ENCODE measurements at places on chromosomes 7 and 10.

DNA sequence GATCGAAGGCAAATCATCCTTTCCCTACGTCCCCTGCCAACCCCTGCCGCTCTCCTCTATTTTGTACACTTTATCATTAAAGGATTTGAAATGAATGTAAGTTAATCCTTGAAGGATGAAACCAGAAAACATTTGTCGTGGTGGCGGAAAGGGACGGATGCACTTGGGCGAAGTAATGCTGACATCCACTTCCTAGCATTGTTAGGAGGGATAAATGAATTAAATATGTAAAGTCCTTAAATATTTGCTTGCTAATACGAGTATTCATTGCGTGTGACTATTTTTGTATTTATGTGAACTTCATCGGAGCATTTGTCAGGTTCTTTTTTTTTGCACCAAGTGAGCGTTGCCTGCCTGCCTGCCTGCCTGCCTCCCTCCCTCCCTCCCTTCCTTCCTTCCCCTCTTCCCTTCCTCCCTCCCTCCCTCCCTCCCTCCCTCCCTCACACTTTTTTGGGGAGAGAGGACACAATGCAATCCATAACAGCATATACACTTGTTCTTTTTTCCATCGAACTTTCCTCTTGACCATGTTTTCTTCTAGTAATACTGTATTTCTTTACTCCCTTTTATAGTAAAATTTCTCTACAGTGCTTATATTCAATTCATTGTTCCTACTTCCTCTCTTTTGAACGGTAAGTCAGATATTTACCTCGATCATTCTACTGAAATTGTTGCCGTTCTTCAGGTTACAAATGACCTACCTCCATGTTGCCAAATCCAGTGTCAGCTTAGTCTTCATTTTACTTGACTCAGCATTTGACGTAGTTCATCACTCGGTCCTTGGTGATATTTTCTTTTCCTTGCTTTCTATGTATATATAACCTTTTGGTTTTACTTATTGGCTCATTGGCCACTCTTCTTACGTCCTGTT, 831 bp downstream of the CCDC7 start:
- DNase-seq: no peak

DNA sequence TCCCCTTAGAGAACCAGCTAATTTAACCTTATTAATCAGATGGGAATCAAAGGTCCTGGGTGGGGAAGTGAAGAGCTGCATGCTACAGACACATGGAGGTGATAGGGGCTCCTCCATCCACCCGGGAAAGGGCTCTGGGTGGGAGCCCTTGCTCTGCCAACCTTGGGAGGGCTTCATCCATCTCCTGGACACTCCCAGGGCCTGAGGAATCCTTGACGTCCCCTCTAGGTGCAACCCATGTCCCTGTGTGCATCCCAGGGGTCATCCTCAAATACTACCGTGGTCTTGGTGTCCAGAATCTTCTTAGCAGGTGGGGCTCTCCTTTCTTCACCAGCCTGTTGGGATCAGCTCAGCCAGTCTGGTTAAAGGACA, 55.4 kb upstream of the IGFBP3 start:
- no peak for DNase-seq

GRCh38 chr10:87659571-87660483, at the start of gene PAPSS2:
Gene PAPSS2, plus strand, starts transcription at chr10:87659878. Its CDS starts 104 bp downstream, at chr10:87659982.
- DNase-seq: no peak

DNA sequence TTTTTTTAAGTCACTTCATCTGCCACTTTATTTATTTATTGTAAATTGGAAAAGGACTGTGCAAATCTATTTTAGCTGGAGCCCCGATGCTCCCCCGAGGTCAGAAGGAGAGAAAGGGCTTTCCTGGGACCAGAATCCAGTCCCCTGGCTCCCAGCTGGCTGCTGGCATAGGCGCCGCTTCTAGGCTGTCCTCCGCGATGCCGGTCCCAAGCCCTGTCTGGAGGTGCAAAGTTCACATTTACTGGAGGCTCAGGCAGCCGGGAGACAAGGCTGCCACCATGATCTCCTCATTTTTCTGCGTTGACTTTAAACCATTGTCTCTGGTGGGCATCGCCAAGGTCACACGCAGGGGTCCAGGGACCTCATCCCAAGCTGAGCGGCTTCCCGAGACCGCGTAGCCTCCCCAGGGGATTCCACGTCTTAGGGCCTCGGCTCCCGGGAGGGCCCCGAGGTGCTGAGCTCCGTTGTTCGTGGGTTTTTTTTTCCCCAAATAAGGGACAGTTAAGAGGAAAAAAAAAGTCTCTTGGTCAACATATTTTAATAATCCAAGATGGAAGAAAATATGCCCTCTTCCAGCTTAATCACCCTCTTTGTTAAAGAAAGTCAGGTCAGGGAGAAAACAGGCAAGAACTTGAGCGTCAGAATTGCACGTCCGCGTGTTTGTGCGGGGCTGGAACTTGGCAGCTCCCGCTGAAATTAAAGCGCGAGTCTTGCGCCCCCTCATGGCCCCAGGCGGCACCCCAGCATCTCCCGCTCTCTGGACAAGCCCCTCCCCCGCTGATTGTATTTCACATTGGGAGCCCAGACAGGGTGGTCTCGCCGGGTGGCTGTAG, 11.9 kb downstream of the RGR start:
- DNase-seq: peak; percentile 5

DNA sequence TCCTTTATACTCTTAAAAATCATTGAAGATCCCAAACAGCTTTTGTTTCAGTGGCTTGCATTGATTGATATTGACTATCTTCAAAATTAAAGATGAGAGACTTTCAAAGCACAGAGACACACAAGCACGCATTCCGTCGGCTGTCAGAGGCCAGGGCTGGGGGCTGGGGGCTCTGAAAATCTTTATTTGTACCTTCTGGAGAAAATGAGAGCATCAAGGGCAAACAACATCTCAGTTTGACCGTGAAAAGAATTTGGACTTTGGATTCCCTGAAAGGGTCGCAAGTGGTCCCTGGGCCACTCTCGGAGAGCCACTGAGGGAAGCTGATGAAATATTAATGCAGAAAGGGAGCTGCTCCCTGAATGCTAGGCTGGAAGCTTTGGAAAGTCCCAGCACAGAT, 96.4 kb downstream of the CHST15 start:
- DNase-seq: no peak

DNA sequence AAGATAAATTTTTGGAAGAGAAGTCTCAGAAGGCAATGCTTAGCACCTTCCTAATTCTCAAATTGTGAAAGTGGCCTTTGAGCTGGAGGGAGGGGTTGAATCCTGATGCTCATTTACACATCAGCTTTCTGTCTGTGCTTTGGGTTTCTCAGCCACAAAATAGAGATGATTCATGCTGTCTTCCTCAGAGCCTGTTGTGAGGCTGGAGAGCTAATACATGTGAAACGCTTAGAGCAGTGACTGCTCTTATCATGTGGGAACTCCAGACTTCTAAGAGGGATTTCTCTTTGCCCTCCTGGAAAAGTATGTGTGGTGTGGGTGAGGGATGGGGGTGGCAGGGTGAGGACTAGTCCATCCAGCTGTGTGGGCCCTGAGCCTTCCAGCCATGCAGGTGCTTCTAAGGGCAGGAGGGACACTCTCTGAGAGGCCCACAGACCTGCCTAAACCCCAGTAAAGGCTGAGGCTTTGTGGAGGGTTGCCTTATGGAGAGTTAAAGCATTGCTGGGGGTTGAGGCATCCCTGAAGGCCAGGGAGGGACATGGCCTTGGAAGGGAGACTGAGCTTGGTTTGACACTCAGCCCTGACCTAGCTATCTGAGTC, 4.8 kb upstream of the EVX1 start:
- no peak for DNase-seq

- no peak for DNase-seq
Observed at GRCh38 chr10:97542169-97543024, 30.2 kb upstream of the ANKRD2 start.

GRCh38 chr7:36215457-36215765, 62.4 kb downstream of the EEPD1 start:
- DNase-seq: no peak
